ENCODE measurements at places on chromosomes 3 and 15.
A peak's percentile ranks its signal among the peaks of the same experiment; 100 is the strongest.

- DNase-seq, result no peak
These were observed 167.4 kb downstream of the GAP43 start for GRCh38 chr3:115790759-115791158.

GRCh38 chr3:152317956-152318355 lies 49.2 kb downstream of the MBNL1 start:
- DNase-seq, result no peak

DNA sequence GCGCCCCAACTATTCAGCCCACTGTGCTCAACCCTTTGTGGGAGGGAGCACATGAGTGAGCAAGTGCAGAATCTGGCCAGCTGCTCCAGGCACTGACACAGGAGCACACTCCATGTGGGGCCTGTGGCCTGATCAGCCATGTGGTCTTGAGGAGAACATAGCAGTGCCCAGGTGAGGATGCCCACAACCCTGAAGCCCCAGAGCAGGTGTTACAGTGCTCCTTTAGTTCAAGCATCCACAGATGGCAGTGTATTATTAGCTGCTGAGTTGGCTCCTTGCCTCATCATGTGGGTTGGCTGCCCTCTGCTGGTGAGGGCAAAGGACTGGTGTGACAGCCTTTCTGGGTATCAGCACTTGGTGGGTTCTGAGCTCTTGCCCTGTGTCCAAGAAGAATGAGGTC lies 1588.2 kb downstream of the SI start:
- peak; percentile 40 for DNase-seq

DNA sequence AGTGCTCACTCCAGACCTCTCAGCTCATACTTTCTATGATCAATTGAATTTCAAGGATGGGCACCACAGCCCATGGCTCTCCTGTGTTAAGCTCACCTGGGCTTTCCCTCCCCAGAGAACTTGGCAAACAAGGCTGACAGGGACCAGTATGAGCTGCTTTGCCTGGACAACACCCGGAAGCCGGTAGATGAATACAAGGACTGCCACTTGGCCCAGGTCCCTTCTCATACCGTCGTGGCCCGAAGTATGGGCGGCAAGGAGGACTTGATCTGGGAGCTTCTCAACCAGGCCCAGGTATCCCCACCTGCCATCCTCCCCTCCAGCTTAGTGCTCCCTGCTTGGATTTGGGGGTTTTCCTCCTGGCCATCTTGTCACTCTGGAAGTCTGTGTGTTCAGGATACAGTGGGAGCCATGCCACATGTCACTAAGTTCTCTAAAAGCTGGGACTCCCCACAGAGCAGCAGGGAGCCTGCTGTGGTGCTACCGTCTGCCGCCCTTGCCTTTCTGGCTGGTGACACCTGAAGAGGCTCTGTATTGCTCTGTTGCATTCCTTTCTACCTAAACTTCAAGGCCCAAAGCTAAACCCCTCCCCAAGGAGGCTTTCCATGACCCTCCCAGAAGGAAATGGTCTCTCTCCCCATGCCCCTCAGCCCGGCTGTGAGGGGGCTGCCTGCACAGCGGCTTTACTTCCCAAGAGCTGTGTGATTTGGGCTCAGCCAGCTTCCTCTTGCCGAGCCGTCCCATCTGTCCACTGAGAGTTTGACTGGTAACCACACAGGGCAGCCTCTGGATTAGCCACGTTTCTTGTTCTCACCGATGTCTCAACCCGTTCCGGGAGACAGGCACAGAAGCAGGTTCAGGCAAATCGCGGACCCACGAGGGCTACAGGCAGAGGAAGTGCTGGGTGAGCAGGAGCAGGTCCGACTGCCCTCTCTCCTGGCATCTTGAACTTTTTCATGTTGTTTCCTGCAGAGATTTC lies 10.8 kb downstream of the TF start:
- DNase-seq, result no peak

DNA sequence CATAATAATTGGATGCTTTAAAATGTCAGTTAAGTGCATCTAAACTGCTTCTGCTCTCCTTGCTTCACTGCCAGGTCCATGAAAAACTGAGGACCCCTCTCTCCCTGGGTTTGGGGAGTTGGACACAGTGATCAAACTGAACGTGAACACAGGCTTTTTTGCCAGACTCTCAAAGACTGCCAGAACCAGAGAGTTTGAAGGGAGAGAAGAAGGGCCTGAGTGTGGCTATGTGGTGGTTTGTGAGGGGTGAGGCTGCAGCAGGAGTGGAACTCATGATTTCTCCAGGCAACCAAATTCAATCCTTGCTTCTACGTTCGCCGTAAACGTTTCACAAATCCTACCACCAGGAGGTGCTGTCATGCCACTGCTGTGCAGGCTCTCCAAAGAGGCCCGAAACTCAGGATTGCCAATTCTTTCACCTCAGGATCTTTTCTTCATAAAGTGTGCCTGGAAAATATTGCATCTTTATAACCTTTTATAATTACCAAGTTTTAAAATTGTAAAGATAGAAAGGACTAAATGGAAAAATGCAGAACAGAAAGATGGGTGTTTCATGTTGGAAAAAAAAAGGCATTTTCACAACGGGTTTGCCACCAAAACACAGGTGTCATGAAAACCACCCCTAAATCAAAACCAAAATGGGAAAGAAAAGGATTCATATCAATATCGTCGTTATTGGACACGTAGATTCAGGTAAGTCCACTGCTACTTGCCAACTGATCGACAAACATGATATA lies 19.7 kb downstream of the TM4SF4 start:
- DNase-seq, result peak; percentile 76

DNA sequence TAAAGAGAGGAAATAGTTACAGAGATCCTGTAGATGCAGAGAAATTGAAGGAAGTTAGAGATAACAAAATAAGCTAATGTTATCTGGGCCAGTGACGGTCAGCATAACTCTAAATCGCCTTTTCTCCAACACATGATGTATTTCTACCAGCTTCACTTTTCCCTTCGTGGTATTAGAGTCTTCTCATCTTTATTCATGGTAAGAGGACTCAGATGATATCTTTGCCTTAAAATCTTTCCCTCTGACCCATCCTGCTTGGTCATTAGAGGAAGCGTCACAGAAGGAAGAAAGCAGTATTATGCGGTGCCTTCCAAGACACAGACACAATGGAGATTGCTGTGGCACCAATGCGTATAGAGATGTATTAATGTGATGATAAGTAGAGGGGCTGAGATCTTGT lies 320.7 kb upstream of the GOLIM4 start:
- DNase-seq, result no peak

GRCh38 chr15:92839696-92840095 lies 60.4 kb upstream of the CHD2 start:
- DNase-seq, result no peak

DNA sequence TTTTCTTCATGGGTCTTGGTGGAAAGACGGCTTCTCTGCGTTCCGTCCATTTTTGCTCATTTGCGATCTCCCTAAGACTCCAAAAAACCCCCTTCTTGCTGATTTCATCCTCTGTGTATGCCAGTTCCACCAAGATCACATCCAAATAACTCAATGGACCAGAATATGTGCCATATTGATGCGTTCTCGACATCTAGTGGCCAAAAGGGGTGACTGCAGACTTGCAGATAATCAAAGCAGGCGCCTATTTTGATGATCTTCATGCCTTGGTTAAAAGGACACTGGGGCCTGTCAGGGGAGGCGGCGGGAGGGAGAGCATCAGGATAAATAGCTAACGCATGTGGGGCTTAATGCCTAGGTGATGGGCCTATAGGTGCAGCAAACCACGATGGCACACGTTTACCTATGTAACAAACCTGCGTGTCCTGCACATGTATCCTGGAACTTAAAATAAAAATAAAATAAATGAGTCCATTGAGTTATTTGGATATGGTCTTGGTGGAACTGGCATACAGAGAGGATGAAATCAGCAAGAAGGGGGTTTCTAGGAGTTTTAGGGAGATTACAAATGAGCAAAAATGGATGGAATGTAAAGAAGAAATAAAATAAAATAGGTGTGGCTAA lies 104.2 kb upstream of the RAD18 start:
- peak; percentile 60 for DNase-seq

DNA sequence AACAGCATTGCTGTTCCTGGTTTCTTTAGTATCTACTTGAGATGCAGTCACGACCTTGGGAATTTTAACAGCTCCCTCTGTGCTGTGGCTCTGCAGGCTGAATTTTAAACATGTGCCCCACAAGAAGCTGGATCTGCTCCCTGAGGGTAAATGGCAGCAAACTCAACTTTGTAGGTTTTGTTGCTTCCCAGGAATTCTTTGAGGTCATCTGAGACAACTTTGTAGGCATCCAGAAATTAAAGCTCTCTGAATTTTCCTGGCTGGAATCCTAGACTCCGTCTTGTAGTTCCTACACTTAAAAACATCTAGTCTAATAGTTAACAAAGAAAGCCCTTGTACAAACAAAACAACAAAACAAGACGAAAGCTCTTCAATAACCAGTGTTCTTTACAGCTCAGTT lies 366.3 kb downstream of the FEZF2 start:
- DNase-seq, result no peak

GRCh38 chr15:47609693-47610092 lies 107.6 kb upstream of the SEMA6D start:
- no peak for DNase-seq

- DNase-seq, result no peak
These were observed 91.2 kb downstream of the RPLP1 start for GRCh38 chr15:69543681-69544364.

- DNase-seq, result no peak
These were observed 44.3 kb downstream of the SLCO3A1 start for GRCh38 chr15:91897585-91898372.

- no peak for DNase-seq
These were observed 115.8 kb upstream of the ARHGEF3 start for GRCh38 chr3:56917361-56918110.

DNA sequence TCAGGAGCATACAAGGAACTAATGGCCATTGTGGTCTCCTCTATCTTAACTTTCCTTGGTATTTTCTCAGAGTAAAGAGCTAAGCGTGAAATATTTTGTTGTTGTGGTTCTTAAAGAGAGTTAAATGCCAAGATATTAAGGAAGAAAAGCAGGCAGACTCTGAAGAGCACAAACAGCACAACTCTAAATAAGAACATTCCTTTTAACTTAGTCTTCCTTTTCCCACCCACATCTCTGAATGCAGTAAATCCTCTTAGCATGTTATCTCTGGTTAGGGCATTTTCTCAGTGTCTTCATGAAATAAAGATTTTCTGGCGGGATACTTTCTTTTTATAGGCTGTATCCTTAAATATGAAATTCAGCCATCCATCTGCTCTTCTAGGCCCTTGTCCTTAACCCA lies 1.5 kb downstream of the GPR87 start:
- no peak for DNase-seq

- DNase-seq, result no peak
These were observed 106.7 kb upstream of the FHIT start for GRCh38 chr3:61357902-61358301.

- DNase-seq, result no peak
These were observed 119.8 kb upstream of the ALDH1A3 start for GRCh38 chr15:100759698-100760356.
